HS-5 (cell line): ENCODE measurements at places on chromosomes 7 and 10.
A peak's percentile ranks its signal among the peaks of the same experiment; 100 is the strongest.

DNA sequence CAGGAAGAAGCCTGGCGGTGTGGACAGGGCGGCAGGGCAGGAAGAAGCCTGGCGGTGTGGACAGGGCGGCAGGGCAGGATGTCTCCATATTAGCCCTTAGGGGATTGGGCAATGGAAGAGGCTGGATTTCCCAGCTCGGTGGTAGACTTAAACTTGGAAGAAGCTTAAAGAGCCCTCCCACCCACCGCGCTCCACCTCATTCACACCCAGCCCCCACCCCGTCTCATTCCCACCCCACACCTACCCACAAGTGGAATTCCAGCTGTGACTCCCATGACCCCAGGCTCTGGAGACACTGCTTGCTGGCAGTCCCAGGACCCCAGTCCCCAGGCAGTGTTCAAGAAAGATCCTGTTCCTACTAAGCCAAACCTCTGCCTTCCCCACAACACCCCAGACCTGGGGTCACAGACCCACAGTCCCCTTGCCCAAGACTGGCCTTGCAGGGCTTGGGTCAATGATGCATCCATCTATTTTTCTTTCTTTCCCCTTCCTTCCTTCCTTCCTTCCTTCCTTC, 34.0 kb downstream of the SPDYE6 start:
- no peak for DNase-seq

DNA sequence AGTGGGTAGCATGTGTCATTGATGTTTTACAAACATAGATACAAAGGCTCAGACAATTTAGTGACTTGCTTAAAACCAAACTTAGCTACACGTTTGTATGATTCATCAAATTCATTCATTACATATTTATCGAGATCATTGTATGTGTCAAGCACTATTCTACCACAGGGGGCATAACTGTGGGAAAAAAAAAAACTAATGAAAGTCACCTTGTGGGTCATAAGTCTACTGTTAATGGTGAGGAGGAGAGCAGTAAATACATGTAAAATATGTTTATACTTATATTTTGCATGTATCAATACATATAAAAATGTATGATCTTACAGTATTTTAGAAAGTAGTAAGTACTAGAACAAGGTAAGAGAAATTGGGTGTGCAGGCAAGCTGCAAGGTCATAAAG, 933.8 kb downstream of the IPMK start:
- no peak for DNase-seq

DNA sequence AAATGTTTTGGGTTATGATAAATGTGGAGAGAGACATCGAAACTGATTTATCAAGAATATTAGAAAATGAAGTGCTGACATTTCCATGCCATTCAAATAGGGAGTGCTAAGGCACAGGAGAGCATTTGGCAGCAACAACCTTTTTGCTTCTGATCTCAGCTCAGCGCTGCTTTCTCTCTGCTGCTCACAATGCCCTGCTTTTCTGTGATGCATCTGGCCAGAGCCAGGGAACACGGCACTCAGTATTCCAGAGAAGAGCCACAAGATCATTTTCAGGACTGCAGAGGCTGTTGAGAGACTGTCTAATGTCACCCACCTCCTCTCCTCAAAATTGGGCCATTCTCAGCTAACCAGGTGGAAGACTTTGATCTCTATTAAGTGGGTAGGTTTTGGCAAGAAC, 28.1 kb downstream of the INSYN2A start:
- no peak for DNase-seq

GRCh38 chr7:131625817-131626372, 69.5 kb upstream of the PODXL start:
- DNase-seq = peak; percentile 78

DNA sequence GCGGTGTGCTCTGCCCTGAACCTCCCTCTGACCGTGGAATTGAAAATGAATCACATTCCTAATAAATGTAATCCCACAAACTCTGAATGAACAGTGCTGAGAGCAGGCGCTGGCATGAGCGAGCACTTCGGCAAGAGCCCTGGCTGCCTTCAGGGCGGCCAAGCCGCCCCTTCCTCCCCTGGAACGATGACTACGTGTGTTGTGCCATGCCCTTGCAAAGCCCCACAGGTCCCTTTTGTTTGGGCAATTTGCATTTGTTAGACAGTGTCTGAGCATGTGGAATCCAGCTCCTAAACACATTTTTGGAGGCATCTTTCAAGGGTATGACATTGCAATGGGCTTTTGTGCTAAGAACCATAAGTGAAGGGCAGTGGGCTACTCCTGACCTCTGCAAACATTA, 95.6 kb upstream of the MKI67 start:
- no peak for DNase-seq

DNA sequence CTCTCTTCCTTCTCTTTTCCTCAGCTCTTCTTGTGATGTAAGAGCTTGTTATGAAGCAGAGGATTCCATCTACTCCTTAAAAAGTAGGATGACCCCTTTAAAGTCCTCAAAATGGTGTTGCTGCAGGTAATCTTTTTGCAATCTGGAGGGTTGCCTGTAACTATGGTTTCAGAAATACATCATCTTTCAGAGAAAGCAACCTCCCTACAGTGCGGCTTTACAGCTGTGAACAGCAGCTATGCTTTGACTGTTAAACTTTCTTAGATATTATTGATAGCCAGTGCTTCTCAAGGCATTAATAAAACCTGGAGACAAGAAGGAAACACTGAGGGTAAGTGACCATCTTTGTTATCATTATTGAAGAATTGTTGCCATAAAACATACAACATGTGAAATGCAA, 86.6 kb upstream of the MDFIC start:
- no peak for DNase-seq

DNA sequence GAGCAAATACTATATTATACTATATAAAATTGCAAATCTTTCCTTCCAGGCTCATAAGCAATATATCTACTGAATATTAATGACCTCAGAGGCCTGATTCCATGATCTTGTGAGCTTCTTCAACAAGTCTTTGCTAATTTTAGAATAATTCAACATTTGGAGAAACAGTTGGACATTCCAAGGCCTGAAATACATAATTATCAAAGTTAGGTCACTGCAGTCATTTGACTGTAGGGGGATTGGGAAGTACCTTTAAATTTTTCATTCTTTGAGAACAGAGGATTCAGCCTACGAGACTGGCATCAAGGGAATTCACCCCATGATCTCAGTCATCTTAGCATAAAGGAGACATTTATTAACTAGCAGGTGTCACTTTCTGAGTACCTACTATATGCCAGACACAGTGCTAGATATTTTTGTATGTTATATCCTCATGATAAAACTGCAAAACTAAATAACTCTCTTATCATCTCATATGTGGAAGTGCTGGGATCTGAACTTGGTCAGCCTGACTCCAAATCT, 85.4 kb downstream of the DOCK4 start:
- no peak for DNase-seq

DNA sequence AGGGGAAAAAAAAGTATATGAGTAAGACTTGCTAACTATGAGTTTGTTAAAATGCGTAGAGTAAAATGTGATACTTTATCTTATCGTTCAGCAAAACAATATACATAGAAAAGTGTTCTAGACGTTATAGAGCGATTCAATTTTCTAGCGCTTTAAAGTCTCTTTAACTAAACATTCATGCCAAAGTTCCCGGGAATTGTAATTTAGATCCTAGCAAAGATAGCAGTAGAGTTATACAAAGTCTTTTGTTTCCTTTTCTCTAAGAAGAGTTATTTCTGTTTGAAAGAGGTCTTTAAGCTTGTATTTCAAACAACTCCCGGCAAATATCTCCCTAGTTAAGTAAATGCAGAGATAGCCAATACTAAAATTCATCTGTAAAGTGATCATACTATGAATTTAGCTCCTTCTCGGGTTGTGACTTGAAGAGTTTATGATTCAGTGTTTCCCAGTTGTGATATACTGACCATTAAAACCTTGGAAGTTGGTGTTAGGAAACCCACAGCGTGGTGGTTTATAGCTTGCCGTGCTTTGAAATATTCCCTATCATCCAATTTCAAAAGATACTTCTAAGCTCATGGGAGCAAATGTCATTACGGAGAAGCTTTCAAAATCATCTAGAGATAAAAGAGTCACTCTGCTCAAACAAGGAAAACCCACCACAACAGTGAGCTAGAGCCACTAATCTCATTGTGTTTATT, 171.7 kb downstream of the CSTF2T start:
- DNase-seq = no peak

DNA sequence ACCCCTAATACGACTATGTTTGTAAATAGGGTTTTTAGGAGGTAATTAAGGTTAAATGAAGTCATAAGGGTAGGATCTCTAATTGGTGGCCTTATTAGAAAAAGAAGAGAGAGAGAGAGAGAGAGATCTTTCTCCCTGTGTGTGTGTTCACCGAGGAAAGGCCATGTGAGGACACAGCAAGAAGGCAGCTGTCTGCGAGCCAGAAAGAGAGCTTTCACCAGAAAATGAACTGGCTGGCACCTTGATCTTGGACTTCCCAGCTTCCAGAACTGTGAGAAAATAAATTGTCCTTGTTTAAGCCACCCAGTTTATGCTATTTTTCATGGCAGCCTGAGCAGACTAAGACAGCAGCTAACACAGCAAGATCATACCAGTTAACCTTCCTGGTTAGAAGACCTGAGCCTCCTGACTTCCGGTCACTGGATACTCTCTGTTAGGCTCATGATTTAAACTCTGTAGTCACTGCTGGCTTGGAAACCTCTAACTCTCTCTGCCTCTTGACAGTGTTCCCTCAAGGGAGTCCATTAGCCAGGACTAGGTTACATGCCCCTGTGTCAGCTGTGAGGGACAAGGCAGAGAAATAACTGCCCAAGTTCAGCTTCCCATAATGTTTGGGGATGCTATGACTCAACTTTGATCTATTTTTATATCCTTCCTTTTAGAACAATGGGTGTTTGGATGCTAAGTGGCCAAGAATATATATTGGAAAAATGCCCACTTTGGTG, 102.3 kb downstream of the DYNC1I1 start:
- no peak for DNase-seq

- DNase-seq = no peak
Observed at GRCh38 chr10:103982639-103983038, 15.7 kb downstream of the SLK start.

DNA sequence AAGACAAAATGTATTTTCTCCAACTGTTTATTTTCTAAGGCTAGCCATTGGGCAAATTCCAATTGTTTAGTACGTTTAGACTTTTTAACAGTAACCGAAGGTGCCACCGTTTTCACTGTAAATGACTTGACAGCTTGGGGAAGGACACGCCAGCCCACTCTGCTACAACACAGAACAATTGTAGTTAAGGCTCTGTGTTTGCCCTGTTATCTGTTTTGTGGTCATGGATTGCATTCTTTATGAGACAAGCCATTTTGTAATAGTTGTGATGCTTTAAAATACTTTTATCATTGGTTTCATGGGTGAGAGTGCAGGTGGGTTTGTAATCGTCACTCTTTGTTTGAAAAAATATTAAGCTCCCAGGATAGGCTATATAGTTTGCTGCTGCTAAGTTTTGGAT, 6.6 kb upstream of the PITRM1 start:
- DNase-seq = no peak

- DNase-seq = no peak
Observed at GRCh38 chr7:158050441-158050977, 537.1 kb downstream of the PTPRN2 start.

DNA sequence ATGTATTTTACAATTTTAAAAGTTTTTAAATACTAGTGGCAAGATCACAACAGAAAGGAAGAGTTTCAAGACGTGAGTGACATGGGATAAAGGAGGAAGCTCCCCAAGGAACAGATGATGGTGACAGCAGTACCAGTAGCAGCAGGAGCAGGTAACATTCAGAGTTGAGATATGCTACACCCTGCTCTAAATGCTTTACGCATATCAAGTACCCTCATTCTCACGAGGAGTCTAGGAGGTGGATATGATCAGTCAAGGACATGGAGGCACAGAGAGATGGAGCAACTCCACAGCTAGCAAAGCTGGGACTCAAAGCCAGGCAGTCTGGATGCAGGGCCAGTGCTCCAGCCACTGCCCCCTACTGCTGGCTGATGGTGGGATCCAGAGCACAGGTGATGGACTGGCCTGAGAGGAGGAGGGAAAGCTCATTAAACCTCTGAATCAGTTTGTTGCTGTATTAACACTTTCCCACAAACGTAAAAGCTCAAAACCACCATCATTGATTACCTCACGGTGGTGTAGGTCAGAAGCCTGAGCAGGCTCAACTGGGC, 17.5 kb downstream of the RP9 start:
- no peak for DNase-seq

- DNase-seq = no peak
Observed at GRCh38 chr10:70232859-70233108, 445 bp downstream of the PPA1 start.

DNA sequence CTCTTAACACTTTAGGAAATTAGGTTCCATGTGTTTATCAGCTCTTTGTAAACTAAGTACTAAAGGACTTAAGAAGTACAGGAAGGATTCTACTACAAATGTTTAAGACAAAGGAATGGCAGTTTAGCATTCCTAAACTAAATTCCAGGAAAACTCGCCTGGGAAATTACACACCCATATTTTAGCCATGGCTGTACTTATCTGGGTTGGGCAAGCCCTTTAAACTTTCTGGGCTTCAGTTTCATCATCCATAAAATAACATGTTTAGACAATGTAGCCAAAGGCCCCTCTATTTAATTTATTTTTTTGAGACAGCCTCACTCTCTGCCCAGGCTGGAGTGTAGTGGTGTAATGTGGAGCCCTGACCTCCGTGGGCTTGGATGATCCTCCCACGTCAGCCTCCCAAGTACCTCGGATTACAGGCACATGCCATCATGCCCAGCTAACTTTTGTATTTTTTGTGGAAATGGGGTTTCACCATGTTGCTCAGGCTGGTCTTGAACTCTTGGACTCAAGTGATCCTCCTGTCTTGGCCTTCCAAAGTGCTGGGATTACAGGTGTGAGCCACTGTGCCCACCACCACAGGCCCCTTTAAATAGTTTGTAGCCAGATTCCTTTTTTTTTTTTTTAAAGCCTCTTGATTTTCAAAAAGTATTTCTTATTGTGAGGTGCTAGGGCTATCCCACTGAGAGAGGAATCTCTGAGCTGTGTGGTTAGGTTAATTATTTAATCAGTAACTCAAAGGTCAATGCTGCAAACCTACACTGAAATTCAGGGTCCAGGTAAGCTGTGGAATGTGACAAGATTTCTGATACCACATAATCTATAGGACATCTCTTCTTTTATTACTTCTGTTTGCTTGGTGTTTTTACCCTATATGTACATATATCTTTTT, 32.1 kb downstream of the TMEM60 start:
- no peak for DNase-seq

- no peak for DNase-seq
Observed at GRCh38 chr10:91378061-91378460, 32.1 kb upstream of the HECTD2 start.

GRCh38 chr10:102311025-102311420, 65.7 kb downstream of the GBF1 start:
- no peak for DNase-seq

- DNase-seq = no peak
Observed at GRCh38 chr7:96074871-96075270, 247.0 kb downstream of the SLC25A13 start.

GRCh38 chr10:47360419-47361040, 12.4 kb downstream of the RBP3 start:
- no peak for DNase-seq

- no peak for DNase-seq
Observed at GRCh38 chr7:55202150-55202913, 162.8 kb upstream of the LANCL2 start.

- no peak for DNase-seq
Observed at GRCh38 chr7:124722292-124722691, 43.3 kb downstream of the GPR37 start.

GRCh38 chr7:15821484-15822427, 135.3 kb upstream of the MEOX2 start:
- DNase-seq = peak; percentile 10

- DNase-seq = peak; percentile 97
Observed at GRCh38 chr10:69703766-69704630, 74.0 kb downstream of the FAM241B start.

- peak; percentile 74 for DNase-seq
Observed at GRCh38 chr10:6721964-6722615, 142.0 kb upstream of the PRKCQ start.
